Fibroblast of skin of left biceps (primary cell): ENCODE measurements at places on chromosomes 5 and 9.

- no peak for DNase-seq
Observed at GRCh38 chr9:134469041-134469875, 143.0 kb downstream of the RXRA start.

DNA sequence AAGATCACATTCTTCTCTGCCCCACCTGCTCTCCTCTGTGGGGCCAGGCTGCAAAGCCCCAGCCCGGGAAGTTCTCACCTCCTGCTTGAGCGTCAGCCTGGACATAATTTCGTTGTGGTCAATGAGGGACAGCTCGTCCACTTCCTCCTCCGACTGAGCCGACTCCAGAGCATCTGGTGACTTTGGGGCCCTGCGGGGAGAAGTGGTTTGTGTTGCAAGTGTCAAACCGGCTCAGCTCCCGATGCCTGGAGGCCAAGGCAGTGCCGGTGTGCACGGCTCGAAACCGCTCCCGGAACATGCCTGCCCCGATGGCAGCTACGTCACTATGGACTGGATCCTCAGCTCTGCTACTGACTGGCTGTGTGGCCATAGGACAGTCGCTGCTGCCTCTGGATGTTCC is 52.8 kb downstream of the PRRT1B start:
- no peak for DNase-seq

GRCh38 chr9:89174291-89174690 is 4.3 kb downstream of the SHC3 start:
- DNase-seq = no peak

DNA sequence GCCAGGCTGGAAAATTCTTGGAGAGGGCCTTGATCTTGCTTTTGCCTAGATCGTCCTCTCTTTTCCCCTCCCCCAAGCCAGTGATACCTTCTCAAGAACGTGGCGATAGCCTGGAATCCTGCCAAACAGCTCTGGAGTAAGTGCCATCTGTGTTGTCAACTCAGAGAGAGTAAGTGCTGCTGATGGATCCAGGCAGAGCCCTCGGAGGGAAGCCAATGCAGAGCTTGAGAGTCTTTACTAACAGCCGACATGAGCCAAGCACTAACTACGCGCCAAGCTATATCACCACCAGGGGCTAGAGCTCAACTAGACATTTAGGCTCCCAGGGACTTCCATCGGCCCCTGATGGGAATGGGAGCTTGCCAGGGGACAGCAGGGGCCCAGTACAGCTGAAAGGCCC is 17.6 kb downstream of the RAPGEF1 start:
- no peak for DNase-seq

GRCh38 chr9:137494550-137495351 is 35.6 kb upstream of the NSMF start:
- no peak for DNase-seq

- DNase-seq = no peak
Observed at GRCh38 chr5:885127-885442, 7.5 kb downstream of the BRD9 start.

GRCh38 chr5:38008198-38008597 is 168.4 kb upstream of the GDNF start:
- DNase-seq = no peak

DNA sequence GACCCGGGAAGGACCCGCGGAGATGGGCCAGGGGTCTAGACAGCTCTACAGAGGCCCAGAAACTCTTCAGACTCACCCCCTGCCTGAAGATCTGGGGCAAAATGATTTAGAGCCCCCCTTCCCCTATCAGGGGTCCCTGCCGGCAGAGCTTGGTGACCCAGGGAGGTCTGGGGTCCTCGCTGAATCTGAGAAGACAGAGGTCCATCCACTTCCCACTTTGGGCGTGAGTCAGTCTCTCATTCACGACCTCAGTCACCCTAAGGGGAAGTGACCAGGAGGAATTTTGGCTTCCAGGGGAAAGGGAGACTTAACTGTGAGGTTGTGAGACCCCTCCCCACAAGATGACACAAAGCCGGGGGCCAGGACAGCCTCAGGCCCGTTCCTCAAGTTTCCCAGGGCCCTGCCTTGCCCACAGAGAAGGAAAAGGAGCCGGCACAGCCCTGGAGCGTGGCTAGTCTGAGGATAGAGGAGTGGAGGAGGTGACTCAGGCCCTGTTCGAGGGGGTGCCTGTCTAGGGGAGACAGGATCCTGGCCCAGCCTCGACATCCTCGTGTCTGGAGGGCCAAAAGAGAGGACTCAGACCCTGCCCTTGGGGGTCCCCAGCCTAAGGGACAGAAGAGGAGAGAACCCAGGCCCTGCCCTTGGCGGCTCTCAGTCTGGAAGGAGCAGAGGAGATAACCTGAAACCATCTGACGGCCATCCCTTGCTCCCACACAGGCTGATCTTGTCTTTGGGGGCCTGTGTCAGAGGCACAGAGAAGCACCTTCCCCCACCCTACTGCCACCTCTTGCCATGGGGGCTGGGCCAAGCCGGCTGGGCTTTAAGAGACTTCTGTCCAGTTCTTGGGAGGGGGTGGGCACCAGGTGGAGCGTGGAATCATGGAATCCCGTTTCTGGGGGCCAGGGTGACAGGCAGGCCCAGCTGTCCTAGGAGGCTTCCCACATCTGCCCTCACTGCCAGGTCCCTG is 889 bp downstream of the PDLIM4 start:
- DNase-seq = no peak

DNA sequence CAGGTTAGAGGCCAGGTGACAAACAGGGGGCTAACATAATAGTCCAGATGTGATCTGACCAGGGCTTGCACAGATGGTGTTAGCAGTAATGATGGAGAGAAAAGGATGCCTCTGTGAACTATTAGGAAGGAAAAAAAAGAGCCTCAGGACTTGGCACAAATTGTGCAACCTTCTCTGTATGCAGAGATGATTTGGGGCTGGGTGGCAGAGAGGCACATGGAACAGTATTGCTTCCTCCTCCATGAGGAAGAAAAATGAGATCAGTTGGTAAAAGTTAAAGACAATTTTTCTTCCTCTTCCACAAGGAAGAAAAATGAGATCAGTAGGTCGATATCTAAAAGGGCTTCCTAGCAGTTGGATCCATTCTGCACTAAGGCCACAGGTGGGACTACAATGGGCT is 13.9 kb upstream of the ANXA6 start:
- no peak for DNase-seq

DNA sequence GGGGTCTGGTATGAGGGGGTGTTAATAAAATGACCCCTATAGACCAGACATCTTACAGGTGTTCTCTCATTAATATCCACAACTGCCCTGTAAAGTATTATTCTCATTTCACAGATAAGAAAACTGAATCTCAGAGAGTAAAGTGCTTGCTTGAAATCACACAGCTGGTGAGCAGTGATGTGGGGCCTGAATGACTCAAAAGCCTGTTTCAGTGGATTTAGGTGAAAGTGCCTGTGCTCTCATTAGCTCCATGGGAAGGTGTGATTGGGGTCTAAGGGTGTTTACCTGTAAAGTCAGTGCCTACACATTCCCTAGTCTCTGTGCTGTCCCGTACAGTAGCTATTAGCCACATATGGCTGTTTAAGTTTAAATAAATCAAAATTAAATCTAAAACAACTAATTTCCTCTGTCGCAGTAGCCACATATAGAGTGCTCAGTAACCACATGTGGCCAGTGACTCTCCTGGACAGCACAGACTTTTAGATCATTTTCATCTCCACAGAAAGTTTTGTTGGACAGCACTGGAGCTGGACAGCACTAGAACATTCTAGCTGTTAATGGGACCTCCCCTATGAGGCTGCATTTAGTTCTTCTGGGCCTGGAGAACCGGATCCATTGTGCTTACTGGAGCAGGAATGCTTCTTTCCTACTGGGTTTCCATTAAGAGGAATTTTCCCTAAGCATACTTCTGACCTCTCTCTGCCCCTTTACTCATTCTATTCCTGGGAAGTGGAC is 52.5 kb upstream of the SEMA6A start:
- DNase-seq = no peak

GRCh38 chr9:108108852-108109448 is 619.4 kb upstream of the KLF4 start:
- DNase-seq = peak; percentile 53

- no peak for DNase-seq
Observed at GRCh38 chr5:108541836-108542235, 159.9 kb upstream of the FBXL17 start.

- no peak for DNase-seq
Observed at GRCh38 chr9:113631871-113632665, 168.5 kb downstream of the RGS3 start.

- no peak for DNase-seq
Observed at GRCh38 chr9:6665628-6666027, 20.1 kb upstream of the GLDC start.
